ENCODE measurements at places on chromosomes 5 and 9. TPM values are rescaled to one million over a fixed set of nuclear protein-coding genes. Genes with fewer than 3 reads are reported as not detected.
A peak's percentile ranks its signal among the peaks of the same experiment; 100 is the strongest.

The POU4F3 gene
- total RNA-seq = not detected

DNA sequence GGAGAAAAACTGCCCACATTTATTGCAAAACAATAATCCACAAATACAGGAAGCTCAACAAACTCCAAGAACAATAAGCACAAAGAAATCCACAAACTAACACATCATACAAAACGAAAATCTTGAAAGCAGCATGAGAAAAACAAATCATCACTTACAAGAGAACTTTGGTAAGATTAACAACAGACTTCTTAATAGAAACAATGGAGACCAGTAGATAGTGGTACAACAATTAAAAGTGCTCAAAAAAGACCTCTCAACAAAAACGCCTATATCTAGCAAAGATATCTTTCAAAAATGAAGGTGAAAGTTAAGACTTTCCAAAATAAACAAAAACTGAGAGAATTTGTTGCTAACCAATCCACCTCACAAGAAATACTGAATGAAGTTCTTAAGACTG lies 38.4 kb downstream of the CDKL3 start:
- DNase-seq = no peak

The BTNL8 gene
- total RNA-seq = 0.48 TPM

The NUDT2 gene
- 16.7 TPM for total RNA-seq

The FANCC gene
- total RNA-seq = 15.2 TPM

GRCh38 chr9:92726971-92727715 lies 37.5 kb downstream of the BICD2 start:
- DNase-seq = peak; percentile 26

The FOXD4L5 gene
- total RNA-seq = 0.13 TPM

The GABBR2 gene
- total RNA-seq = 1.2 TPM

DNA sequence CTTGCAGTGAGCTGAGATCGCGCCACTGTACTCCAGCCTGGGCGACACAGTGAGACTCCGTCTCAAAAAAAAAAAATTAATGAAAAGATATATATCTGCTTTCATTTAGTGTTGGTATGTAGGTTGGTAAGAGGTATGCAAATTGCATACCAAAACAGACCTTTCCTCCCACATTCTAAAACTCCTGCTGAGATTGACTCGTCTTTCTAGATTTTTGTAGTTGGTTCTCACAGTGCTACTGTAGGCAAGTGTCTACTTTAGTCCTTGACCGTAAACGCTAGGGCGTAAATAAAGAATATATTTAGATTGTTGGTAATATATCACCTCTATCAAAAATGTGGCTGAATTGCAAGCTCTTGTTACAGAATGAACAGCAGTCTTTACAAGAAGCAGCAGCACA lies 445.9 kb downstream of the CHSY3 start:
- no peak for DNase-seq

DNA sequence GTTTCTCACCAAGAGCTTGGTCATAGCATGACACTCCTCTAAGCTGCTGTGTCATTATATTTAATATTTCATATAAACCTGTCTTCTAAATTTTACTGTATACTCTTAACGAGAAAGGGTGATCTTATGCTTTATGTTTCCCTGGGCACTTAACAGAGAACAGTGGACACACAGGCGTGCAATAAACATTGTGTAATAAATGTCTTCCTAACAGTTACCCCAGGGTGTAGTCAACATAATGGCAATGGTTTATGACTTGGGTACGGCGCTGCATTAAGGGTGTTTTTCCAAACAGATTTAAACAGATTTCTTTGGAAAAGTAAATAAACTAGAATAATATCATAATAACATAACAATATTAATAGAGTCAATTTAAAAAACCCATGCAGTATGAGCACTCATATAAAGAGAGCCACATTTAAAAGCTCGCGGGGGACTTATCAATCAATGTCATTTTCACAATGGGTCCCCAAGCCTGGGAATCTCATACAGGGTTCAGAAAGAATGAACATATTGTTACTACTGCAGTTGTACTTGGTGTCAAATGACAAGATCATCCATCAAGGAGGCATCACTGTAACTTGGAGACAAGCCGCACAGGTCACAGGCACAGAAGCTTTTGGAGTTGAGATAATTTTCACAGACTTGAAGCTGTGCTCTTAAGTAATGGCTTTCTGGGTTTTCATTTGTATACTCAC lies 376.4 kb downstream of the CTNND2 start:
- no peak for DNase-seq

DNA sequence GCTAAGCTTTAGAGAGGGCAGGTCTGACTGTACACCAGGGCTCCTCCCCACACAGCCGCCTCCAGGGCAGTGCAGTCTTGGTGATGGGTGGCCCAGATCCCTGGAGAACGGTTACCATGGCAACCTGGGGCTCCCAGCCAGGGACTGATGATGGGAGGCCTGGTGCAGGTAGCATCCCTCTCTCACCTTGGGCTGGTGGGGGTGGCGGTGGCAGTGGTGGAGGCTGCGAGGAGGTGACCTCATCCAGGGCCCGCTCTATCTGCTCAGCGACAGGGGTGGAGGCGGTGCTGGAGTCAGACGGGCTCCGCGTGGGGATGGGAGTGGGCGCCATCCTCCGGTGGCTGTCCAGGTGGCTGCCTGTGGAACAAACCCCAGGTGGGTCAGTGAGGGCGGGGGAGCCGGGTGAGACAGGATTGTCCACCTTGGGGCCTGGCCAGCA lies 12.3 kb downstream of the PRR7 start:
- peak; percentile 54 for DNase-seq

DNA sequence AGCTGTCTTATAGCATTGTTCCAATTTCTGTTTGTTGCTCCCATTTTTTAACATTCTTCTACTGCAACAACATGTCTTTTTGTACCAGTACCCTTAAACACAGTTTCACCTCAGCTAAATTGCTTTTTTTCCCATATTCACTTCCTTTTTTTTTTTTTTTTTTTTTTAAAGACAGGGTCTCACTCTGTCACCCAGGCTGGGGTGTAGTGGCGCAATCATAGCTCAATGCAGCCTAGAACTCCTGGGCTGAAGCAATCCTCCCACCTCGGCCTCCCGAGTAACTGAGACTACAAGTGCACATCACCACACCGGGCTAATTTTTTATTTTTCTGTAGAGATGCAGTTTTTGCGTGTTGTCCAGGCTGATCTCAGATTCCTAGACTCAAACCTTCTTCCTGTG lies 161.3 kb downstream of the NIPBL start:
- no peak for DNase-seq

DNA sequence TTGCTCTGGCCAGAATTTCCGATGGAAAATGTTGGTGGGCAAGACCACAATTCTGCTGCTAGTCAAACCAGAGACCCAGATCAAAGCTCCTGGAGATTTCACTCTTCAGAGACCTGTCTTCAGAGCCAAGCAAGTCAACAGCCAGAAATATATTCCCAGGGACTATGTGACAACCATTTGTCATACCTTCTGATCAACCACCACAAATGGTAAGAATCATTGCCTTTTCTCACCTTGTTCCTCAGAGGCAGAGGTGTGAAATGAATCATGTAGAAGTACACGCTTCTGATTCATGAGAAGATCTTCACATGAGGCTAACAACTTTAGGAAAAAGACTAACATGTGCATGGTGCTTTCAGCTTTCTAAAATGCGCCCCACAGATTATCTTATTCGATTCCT lies 53.5 kb downstream of the SUSD1 start:
- peak; percentile 16 for DNase-seq

DNA sequence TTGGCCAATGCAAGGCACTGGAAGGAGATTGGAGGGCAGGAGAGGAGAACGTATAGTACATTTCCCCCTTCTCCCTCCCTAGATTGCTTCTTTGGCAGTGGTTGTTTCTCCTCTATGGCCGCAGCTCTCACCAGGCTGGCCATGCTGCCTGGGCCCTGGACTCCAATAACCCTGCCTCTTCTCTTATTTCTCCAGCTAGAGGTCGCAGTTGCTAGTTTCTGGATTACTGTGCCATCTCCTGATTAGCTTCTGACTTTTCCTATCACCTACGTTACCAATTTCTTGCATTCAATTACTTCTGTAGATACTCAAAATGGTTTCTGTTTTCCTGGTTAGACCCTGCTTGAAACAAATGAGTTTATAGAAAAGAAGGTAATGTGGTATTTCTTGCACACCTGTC lies 2.4 kb upstream of the MACIR start:
- no peak for DNase-seq

The WWC1 gene
- total RNA-seq = 41.1 TPM

DNA sequence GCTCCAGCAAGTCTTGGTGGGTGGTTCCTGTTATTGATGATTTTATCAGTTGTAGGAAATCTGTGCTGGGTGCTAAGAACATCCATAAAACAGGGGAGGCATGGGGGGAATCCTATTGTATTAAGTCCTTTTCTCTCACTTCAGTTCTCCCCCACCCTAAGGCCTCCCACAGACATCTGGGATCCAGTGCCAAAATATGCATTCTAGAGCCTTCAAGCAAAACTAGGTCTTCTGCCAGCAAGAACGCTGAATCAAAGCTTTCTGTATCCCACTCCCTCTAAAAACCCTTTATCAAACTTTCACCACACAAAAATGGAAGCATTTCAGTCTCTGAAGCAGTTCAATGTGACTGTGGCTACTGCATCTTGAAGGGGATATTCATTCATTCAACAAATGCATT lies 281.9 kb downstream of the GAS1 start:
- DNase-seq = no peak

DNA sequence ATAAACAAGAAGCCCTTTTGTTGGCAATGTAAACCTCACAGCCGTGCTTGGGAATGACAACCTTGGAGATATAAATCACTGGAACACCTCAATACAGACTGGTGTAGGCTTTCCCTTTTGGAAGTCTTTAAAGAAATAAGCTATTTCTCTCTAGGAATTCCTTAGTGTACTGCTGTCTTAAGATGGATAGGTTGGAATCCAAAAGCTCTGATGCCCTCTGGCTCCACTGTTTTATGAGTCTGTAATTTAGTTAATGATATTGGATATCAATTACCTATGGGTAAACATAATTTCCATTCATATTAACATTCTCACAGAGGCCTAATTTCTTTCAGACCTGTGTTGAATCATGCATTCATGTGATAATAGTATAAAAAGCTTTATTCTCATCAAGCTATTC lies 435.9 kb upstream of the MPDZ start:
- no peak for DNase-seq

The TRPM3 gene
- 9.7 TPM for total RNA-seq

The NRARP gene
- total RNA-seq = 35.4 TPM

GRCh38 chr5:132427281-132428146 lies 58.0 kb downstream of the SLC22A5 start:
- DNase-seq = peak; percentile 43

The PLAC8L1 gene
- total RNA-seq = 0.92 TPM

GRCh38 chr5:168188182-168188581 lies 103.3 kb upstream of the WWC1 start:
- DNase-seq = no peak

DNA sequence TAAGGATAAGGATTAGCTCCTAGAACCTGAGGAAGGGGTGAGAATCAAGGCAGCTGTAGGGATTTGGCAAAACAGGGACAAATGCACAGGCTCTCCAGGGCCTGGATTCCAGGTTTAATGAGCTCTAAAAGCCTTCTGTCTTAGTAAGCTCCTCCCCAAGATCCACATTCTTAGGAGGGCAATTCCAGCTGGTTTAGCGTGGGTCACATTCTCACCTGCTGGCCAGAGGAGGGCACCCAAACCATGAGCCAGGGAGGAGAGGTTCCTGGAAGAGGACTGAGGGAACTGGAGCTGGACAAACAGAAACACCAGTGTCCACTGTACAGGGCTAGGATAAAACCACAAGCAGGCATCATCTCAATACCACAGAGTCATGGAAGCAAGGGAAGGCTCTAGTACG lies 480.0 kb downstream of the CCDC171 start:
- no peak for DNase-seq

- DNase-seq = no peak
Observed at GRCh38 chr5:95132096-95132495, 152.8 kb downstream of the MCTP1 start.

DNA sequence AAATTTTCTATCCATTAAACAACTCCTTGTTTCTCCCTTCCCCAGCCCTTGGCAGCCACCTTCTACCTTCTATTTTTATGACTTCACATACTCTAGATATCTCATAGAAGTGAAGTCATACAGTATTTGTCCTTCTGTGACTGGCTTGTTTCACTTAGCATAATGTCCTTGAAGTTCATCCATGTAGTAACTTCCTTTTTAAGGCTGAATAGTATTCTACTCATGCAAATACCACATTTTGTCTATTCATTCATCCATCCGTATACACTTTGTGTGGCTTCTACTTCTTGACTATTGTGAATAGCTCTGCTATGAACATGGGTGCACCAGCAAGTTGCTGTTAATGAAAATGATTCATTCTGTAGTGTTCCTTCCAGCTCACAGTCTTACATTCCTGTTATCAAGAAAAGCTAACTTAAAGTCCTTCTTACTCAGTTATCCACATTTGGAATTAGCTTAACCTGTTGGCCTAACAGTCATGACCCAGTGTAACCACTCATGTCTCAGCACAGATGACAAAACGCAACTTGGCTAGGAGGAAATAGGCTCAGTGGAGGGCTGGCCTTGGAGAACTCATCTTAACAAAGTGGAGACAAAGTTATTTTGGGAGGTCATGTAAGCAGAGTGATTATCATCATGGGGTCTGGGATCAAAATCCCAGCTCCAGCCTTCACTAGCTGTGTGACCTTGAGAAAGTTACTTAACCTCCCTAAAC lies 129.7 kb upstream of the MAP3K1 start:
- DNase-seq = no peak

The CAMK4 gene
- 8.3 TPM for total RNA-seq

The SVEP1 gene
- total RNA-seq = 0.36 TPM

DNA sequence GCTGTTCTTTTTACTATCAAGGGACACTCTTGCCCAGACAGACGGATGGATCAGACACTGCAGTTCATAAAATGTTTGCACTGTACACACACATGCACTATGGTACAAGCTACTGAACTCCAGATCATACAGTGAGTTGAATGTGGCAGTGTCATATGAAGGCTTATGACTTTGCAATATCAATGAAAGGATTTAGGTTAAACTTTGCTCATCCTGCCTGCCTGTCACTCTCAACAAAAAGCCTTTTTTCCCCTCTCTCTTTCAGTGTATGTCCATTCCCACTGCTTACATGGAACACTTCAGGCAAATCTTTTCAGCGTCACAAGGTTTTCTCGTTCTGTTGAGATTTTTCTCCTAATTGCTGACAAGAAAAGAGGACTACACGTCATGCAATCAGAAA lies 97.4 kb downstream of the BNC2 start:
- DNase-seq = no peak

The PCSK5 gene
- 10.7 TPM for total RNA-seq

GRCh38 chr9:78463750-78464149 lies 166.8 kb downstream of the PSAT1 start:
- no peak for DNase-seq

The ROR2 gene
- total RNA-seq = 4.3 TPM

GRCh38 chr9:103981912-103982311 lies 112.2 kb upstream of the SMC2 start:
- DNase-seq = no peak

- DNase-seq = no peak
Observed at GRCh38 chr5:133251296-133252132, 199.7 kb downstream of the HSPA4 start.

The CEL gene
- total RNA-seq = 2.5 TPM

- DNase-seq = no peak
Observed at GRCh38 chr9:26685818-26686217, 206.8 kb downstream of the CAAP1 start.

The PCDHB8 gene
- 0.92 TPM for total RNA-seq

GRCh38 chr5:100576217-100576751 lies 41.1 kb downstream of the FAM174A start:
- DNase-seq = no peak

GRCh38 chr5:56409331-56410190 lies 176.4 kb upstream of the ANKRD55 start:
- no peak for DNase-seq

The CCDC180 gene
- 8.2 TPM for total RNA-seq

All from H1 (cell line).